Hematopoietic multipotent progenitor cell treated with erythropoietin and hydrocortisone succinate and interleukin-3 and kit ligand, for 4 days (in vitro differentiated cells): ENCODE measurements at places on chromosomes 13 and 19.
A peak's percentile ranks its signal among the peaks of the same experiment; 100 is the strongest.

GRCh38 chr13:112968380-112968909 lies 569 bp upstream of the MCF2L start:
- peak; percentile 41 for DNase-seq

GRCh38 chr13:113488283-113488682 lies 2.2 kb downstream of the DCUN1D2 start:
- peak; percentile 27 for DNase-seq

DNA sequence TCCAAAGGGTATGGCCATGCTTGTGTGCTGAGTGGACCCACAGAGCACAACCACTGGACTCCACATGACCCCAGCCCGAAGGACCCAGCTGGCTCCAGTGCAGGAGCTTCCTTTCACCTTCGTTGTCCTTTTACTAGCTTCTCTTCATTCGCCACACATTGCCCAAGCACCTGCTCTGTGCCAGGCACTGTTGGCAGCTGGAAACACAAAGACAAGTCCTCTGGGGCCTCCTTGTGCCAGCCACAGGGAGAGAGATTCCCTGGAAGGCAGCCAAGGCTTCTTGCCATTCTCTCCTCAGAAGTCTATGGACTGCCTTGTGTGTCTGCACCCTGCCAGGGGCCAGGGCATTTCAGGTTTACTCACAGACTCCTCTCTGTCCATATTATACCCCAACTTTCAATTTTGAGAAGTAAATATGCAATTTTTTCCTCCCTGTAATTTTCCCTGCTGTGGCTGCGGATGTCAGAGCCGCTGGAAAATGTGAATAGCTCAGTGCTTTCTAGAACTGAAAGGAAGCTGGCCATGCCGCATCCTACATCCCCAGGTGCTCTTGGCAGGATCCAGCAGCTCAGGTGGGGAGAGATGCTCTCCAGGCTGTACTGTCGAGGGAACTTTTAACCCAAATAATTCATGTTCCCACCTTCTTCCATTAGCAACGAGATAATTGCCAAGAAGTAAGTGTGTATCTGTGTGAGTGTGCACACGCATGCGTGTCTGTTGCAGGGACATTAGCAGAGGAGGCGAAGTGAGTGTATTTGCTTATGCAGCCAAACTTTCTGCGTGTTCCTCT lies 57.2 kb downstream of the CHST8 start:
- DNase-seq = no peak

GRCh38 chr19:54023191-54023590 lies 31.8 kb downstream of the CACNG6 start:
- peak; percentile 38 for DNase-seq

GRCh38 chr19:4557144-4557970 lies 2.1 kb downstream of the SEMA6B start:
- DNase-seq = no peak

DNA sequence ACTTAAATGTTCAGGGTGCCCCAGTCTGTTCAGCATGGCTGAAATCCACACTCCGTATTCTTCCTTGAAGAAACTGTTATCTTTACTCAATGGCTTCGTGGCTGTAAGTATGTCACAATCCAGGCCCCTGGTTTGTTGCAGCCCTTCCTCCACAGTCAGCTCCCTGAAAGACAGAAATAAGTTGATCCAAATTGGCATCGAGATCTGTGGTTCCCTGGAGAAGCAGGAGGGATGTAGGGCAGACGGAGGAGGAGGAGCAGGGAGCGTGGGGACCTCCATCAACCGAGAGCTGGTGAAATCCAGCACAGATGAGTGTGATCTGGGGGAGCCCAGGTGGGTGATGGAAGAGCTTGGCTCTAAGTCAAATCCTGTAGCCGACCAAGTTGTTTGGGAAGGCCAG lies 304 bp downstream of the TSPAN16 start:
- peak; percentile 61 for DNase-seq

GRCh38 chr13:45149964-45150363 lies 29.7 kb downstream of the GTF2F2 start:
- no peak for DNase-seq

DNA sequence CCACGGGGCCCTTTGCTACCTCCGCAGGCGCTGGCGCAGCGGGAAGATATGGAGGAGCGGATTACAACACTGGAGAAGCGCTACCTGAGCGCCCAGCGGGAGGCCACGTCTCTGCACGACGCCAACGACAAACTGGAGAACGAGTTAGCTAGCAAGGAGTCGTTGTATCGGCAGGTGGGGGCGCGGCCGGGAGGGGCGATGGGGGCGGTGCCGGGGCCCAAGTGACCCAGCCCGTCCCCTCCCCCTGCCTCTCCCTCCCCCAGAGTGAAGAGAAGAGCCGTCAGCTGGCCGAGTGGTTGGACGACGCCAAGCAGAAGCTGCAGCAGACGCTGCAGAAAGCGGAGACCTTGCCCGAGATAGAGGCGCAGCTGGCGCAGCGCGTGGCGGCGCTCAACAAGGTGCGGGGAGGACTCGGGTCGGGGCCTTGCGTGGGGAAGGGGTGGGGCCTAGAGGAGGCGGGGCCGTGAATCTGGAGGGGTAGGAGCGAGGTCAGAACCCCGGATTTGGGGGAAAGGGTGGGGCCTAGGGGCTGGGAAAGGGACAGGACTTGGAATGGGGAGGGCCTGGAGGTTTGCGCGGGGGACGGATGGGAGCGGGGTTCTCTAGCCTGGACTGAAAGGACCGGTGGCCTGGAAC lies 13.7 kb downstream of the PPFIA3 start:
- peak; percentile 64 for DNase-seq

GRCh38 chr13:47317356-47317755 lies 420.5 kb upstream of the HTR2A start:
- peak; percentile 3 for DNase-seq

- DNase-seq = peak; percentile 82
Observed at GRCh38 chr19:982567-983170, 1.5 kb upstream of the WDR18 start.

GRCh38 chr19:5193192-5193591 lies 147.4 kb downstream of the PTPRS start:
- DNase-seq = no peak

- DNase-seq = peak; percentile 96
Observed at GRCh38 chr19:13835791-13836723, 40.8 kb downstream of the ZSWIM4 start.

GRCh38 chr13:49958321-49958720 lies 22.2 kb upstream of the SPRYD7 start:
- DNase-seq = no peak

DNA sequence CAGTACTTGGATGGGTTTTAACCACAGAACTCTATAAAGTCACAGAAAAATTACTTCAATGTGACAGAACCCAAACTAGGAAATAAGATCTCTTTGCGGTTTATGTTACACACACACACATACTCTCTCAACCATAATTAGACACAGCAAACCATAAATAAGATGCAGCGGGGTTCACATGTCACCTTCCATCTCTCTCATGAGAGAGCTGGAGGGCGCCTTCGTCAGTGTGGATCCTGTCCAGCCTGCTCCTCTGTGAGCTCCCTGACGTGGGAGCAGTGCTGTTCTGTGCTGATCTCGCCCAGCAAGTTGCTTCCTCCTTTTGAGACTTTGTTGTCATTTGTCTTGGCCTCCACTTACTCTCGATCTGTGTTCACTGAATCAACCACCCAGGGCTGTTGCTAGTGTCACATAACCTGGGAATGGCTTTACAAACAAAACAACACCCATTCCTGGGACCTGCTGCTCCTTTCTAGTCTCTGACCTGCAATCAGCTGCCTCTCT lies 204.9 kb upstream of the KL start:
- DNase-seq = peak; percentile 75

GRCh38 chr13:26186118-26186870 lies 35.8 kb downstream of the RNF6 start:
- DNase-seq = peak; percentile 95

DNA sequence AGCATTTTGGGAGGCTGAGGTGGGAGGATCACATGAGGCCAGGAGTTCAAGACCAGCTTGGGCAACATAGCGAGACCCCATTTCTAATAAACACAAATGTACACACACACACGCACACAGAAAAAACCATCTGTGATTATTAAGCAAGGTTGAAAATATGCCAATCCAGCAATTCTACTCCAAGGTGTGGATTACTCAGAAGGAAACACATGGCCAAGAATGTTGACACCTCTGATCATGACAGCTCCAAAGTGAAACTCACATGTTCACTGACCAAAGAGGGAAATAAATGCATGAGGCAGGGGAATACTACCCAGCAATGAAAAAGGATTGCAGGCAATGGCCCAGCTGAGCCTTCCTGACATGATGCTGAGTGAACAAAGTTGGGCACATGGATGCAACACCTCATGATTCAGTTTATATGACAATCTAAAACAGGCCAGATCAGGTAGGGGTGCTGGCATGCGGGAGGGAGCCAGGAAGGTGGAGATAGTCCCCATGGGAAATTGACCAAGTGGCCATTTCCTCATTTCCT lies 4.4 kb downstream of the DOCK6 start:
- no peak for DNase-seq

GRCh38 chr13:29936956-29937355 lies 86.5 kb upstream of the UBL3 start:
- DNase-seq = no peak

GRCh38 chr13:103833294-103833852 lies 767.2 kb upstream of the SLC10A2 start:
- DNase-seq = no peak

- DNase-seq = no peak
Observed at GRCh38 chr19:54247106-54247930, 4.7 kb upstream of the LILRA6 start.

DNA sequence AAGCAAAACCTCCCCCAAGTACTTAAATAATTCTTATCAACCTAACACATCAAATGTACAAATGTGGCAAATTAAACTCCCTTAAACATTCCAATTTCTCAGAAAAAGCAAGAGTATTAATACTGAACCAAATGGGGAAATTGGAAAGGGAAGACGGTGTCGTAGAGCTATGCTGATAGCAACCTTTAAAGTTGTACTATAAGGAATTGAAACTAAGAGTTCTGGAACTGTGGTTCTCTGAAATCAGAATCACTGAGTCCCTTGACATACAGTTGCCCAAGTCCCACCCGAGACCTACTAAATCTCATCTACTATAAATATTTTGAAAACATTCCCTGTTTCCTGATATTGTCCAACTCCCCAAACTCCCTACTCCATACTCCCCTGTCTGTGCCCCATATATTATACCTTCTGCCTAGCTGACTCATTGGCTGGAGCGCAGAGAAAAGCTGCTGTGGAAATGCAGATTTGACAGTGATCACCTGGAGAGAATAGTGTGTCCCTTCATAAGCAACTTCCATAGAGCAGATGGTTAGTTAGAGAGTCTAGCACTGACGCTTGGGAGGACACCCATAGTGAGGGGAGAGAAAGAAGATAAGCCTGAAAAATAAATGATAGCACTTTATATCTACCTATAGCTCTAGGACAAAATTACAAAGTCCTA lies 51.4 kb upstream of the ITM2B start:
- no peak for DNase-seq

DNA sequence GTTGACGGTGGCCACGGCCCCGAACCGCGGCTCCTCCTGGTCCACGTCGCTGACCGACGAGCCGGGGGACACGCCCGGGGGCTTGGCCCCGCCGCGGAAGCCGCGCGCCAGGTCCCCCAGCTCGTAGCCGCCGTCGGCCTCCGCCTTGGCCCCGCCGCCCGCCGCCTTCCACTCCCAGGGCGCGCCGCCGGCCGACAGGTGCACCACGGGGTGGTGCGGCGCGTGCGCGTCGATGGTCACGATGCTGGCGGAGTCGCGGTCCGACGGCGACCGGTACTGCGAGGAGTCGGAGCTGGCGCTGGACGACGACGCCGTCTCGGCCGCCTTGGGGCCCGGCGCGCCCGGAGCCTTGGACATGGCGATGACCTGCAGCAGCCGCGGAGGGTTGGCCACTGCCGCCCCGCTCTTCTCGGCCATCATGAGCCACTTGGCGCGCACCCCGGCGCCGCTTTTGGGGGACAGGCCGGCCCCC lies 9.0 kb downstream of the PLPPR3 start:
- DNase-seq = no peak

DNA sequence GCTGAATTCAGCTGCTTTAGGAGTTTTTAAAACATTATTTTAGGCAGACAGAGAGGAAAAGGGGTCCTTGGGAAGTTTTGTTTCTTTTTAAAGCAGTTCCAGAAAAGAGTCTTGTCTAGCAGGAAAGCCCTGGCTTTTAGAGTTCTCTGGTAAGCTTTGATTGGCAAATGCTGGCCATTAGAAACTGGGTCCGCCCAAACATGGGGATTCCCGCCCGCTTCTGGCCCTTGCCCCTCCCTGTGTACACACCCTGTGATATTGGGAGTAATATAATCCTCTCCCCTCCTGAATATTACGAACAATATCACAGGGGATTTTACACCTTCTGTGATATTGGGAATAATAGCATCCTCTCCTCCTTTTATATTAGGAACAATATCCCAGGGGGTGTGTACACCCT lies 58.9 kb downstream of the ERICH4 start:
- no peak for DNase-seq

DNA sequence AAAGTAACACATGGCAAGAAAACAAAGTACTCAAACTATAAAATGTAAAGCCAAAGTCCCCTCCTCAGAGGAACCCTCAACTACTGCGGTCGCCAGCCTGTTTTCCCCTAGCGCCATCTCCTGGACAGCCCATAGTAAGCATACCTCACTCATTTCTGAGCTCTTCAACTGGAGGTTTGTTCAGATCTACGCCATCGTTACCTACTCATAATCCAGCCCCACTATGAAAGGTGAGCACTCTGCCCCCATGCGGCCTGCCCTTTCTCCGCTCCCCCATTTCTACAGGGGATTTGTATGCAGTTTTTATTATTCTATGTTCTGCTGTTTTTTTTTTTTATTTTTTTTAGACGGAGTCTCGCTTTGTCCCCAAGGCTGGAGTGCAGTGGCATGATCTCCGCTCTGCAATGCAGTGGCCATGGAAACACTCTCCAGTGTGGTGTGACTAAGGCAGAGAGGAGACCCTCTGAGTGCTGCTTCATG lies 26.2 kb downstream of the OPA3 start:
- peak; percentile 89 for DNase-seq

GRCh38 chr13:48769107-48769704 lies 115.5 kb downstream of the CYSLTR2 start:
- DNase-seq = peak; percentile 94

- DNase-seq = no peak
Observed at GRCh38 chr13:40758811-40759210, 12.2 kb downstream of the MRPS31 start.
